ENCODE measurements at places on chromosomes 12 and 14.

DNA sequence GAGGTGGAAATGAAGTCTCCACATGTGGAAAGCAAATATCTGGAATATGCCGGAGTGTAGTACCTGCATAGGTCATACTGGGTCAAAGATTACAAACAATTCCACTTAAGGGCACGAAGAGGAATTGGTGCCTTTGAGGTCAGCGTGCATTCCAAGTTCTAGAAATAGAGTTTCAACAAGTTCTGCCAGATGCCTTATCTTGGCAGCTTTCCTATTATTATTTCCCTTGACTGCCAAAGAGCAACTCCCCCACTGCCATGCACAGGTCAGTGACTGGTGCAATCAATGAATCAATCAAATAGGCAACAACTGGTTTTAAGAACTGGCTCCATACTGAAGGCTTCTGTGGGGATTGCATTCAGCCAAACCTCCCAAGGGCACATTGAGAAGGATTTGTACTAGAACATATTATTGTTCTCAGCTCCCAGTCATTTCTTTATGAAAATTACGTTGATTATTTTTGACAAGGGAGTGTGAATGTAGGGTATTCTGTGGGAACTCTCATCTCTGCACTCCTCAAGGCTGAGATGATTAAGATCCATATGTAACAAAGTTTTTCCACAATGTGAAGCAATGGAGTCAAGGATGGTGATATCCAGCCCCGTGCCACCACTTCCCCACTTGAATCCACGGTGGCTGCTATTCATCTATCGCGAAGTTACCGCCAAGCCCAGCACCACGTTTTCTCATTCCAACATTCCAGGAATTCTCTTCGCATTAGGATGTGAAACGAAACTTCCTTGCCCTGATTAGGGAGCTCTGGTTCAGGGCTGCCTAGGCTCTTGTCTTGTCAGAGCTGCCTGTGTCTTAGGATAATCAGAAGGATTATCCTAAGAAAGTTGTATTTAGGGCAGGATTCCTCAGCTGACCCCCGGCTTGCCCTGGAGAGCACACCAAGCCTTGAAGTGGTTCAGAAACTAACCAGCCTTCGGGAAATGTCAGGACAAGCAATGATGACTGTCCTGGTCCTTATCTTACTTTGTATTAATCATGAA, 115.1 kb upstream of the PCED1B start:
- no peak for DNase-seq

GRCh38 chr12:5873281-5873919, 71.7 kb downstream of the ANO2 start:
- no peak for DNase-seq

DNA sequence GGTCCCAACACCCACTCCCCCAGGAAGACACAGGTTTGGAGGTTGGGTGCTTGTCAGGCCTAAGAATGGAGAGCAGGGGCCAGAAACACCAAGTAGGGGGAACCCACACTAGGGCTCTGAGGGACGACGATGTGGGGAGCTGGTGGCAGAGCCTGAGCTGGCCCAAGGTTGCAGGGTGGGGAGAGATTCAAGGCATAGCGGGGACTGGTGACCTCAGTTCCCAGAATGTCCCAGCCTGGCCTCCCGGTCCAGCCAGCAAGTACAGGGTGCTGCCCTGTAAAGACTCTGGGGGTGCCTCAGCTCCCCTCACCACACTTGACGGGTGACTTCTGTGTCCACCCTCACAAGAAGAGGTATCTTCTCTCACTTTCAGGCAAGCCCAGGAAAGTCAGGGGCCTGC, 86.7 kb downstream of the ALG10 start:
- no peak for DNase-seq

- DNase-seq: no peak
Measured at GRCh38 chr14:61527325-61528100, 167.8 kb upstream of the HIF1A start.

GRCh38 chr14:65169351-65169750, 67.0 kb upstream of the MAX start:
- no peak for DNase-seq

- peak; percentile 75 for DNase-seq
Measured at GRCh38 chr14:90381011-90381786, 15.6 kb upstream of the CALM1 start.

DNA sequence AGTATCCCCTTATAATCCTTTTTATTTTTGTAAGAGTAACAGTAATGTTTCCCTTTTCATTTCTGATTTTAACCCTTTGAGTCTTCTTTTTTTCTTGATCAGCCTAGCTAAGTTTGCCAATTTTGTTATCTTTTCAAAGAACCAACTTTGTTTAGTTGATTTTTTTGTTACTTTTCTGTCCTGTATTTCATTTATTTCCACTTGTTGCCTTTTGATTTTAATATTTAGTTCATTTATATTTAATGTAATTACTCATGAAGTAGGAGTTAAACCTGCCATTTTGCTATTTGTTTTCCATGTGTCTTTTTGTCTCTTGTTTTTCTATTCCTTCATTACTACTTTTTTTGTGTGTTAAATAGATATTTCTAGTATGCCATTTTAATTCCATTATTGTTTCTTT, 146.4 kb downstream of the ANO6 start:
- DNase-seq: no peak

GRCh38 chr14:67971627-67972625, 152.3 kb downstream of the RAD51B start:
- DNase-seq: no peak

DNA sequence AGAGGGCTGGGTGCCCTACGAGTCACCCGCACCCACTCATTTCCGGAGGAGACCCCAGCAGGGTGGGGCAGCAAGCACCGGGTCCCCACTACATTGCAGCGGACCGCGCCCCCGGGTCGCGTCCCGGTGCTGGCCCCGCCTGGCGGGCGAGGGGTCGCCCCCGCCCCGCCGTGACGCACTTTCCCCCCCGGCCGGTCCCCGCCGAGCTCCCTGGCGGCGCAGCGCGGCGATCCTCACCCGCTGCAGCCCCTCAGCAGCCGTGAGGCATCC, 106.1 kb downstream of the PRICKLE1 start:
- DNase-seq: no peak

DNA sequence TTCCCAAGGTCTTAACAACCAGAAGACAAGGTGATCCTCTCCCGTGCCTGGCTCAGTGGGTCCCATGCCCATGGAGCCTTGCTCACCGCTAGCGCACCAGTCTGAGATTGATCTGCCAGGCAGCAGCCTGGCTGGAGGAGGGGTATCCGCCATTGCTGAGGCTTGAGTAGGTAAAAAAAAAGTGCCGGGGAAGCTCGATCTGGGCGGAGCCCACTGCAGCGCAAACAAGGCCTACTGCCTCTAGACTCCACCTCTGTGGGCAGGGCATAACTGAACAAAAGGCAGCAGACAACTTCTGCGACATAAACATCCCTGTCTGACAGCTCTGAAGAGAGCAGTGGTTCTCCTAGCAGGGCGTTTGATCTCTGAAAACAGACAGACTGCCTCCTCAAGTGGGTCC, 104.0 kb downstream of the C14orf39 start:
- no peak for DNase-seq

GRCh38 chr14:94047581-94047980, 21.4 kb downstream of the OTUB2 start:
- DNase-seq: peak; percentile 38

GRCh38 chr12:26721800-26722199, 111.2 kb downstream of the ITPR2 start:
- no peak for DNase-seq

- no peak for DNase-seq
Measured at GRCh38 chr14:89394972-89395371, 22.1 kb downstream of the FOXN3 start.

DNA sequence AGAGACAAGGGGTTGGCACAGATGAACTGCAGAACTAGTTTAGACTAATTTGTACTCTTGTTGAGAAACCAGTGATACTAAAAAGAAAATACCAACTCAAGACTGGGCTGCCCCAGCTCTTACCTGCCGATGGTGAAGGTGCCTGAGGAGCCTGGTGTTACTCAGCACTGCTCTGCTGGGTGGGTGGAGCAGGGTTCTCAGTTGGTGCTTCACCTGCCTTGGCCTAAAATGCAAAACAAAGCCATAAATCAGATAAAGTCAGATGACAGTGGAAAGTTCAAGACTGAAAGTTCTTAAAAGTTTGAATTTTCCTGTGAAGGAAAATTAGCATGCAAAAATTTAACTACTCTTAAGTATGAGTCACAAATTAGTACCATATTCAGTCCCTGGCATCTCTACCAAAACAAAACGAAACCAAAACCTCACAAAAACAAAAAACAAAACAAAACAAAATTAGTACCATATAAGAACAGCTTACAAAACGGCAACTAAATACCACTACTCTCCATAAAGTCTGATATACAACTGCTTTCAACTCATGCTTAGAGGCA, 21.9 kb downstream of the YBX3 start:
- DNase-seq: no peak

GRCh38 chr12:96902076-96902475, 5.0 kb upstream of the NEDD1 start:
- no peak for DNase-seq

- DNase-seq: no peak
Measured at GRCh38 chr12:96635844-96636243, 146.5 kb downstream of the CFAP54 start.

DNA sequence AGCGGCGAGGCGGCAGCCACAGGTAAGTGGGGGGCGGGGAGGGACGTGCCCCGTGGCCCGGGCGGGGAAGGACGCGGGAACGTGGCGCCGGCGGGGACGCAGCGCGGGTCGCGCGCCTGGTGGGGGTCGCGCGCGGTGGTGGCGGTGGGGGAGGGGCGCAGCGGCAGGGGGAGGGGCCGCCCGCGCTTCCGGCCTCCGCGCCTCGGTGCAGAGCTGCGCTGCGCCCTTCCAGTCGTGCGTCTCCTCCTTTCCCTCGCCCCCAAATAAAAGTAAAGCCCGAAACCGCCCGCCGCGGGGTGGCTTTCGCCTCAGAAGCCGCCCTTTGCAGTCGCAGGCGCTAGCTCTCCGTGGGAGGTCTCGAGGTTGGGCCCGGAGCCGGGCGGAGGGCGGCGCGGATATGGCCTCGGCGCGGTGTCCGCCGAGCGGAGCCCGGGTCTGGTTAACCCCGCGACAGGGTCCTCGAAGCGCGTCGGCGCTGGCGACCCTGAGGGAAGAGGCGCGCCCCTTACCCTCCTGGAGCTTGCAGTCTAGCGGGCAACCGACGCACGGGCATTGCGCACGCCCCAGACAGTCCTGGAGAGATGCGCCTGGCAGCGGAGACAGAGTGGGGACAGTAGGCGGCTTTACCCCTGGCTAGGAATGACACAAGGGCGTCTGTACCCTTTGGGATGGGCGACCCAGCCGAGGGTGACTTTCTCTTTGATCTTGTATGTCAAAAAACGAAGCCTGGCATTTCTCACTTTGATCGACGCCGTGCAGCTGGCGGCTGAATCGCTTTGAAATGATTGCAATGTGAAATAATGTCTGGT, 589 bp downstream of the ATF1 start:
- peak; percentile 82 for DNase-seq

GRCh38 chr12:26274441-26275312, 79.3 kb downstream of the SSPN start:
- peak; percentile 91 for DNase-seq

GRCh38 chr12:11815397-11815796, 165.9 kb downstream of the ETV6 start:
- DNase-seq: no peak

- no peak for DNase-seq
Measured at GRCh38 chr12:53578783-53579182, 47.4 kb downstream of the ATF7 start.

GRCh38 chr12:65891987-65892481, 67.8 kb downstream of the HMGA2 start:
- DNase-seq: peak; percentile 87

DNA sequence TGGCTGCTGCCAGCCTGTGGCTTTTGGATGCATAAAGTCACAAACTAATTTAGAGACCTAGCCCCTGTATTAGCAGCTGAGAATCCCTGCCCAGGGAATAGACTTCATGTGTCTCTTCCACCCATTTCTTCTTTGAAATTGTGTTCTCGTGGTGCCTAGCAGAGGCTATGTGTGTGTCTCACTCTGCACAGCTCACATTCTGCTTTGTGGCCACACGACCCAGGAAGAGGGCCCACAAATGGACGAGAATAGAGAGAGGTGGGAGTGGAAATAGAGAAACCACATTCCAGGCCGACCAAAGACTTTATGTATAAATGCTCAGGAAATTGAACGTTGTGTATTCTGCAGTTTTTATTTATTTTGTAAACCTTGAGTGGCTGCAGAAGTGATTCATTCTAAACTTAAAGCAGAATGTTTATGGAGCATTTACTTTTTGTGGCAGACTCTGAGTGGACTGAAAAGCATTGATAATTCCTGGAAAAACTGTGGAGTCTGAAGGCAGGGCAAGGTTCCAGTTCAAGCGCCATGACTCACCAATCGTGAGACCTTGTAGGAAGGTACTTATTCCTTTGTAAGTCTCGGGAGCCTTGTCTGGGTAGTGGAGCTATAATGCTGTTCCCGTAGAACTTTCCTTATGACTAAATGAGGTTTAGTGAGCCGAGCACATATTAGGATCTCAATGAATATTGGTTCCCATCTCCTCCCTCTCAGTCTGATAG, 9.1 kb downstream of the B4GALNT3 start:
- DNase-seq: no peak

- no peak for DNase-seq
Measured at GRCh38 chr12:132717531-132718387, 7.1 kb downstream of the PGAM5 start.

DNA sequence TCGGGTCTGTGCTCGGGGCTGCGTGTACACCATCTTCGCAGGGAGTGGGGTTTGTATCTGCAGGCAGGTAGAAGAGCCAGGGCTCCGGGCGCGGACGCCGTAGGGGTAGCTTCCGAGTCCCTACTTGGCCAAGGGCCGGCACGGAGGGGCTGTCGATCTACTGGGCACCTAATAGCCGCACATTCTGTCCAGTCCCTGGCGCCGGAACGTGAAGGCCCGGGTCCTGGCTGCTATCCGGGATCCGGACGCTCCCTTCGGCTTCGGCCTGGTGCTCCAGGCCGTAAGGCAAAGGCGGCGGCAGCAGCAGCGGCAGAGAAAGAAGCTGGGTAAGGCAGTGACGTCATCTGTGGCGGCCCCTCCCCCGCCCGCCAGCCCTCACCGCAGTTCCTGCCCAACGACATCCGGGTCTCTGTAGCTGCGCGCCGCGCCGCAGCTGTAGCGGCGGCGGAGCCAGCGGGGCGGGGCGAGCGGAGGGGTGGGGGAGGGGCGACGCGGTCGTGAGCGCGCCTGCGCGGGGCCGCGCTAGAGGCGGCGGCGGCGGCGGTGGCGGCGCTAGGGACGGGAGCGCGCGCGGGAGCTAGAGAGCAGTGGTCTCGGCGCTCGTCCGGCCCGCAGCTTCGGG, at the start of gene PPM1A:
TSS of gene PPM1A (plus strand) at position 525 of the 622 bp plus-strand sequence. CDS start 33,483 bp downstream, outside the sequence.
- peak; percentile 97 for DNase-seq

Data from coronary artery (tissue), 2 donors.